ENCODE measurements at places on chromosomes 4 and X.

- no peak for DNase-seq
These were observed 37.2 kb upstream of the FAM9B start for GRCh38 chrX:9071031-9071650.

GRCh38 chr4:6446538-6447451, 25.6 kb downstream of the PPP2R2C start:
- DNase-seq: no peak

DNA sequence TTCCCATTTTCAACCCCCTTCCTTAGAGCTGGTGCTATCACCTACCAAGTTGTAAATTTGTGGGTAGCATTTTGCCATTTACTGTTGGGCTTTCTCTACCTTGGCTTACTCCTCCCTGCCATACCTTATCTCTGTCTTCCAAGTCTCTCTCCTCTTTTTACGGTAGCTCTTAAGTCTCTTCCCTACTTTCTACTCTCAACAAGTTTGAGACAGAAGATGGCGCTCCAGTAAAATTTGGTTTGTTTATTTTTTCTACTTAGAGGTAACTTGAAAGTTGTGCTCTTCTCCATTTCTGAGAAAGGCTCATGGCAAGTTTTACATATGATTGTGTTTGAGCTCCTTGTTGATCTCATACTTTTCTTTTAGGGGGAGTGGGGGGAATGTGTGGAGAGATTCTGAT, 1508.1 kb downstream of the TECRL start:
- no peak for DNase-seq

- DNase-seq: no peak
These were observed 60.7 kb upstream of the PGM2 start for GRCh38 chr4:37765741-37766140.

GRCh38 chrX:154718616-154719015, 32.3 kb downstream of the GAB3 start:
- DNase-seq: no peak

GRCh38 chr4:69748173-69748572, 12.2 kb downstream of the SULT1B1 start:
- no peak for DNase-seq

- DNase-seq: no peak
These were observed 11.3 kb upstream of the SLC9A7 start for GRCh38 chrX:46770000-46770816.

DNA sequence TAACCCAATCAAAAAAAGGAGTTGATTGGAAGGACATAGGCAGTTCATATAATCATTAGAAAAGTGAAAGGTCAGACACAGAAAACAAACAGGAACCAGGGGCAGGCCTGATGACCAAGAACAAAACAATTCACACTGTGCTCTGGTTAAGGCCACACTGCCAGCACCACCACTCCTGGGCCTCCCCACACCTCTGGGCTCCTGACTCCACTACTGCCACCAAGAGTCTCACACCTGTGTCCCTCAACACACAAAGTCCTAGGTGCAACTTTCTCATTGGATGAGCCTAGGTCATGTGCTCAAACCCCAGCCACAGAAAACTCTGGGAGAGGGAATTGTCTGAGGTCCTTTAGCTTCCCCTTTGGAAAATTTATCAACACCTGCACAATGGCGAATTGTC, 11.1 kb upstream of the FAM9C start:
- DNase-seq: no peak

GRCh38 chr4:121654738-121655137, 42.0 kb downstream of the ANXA5 start:
- no peak for DNase-seq

GRCh38 chr4:81599742-81600380, 128.2 kb upstream of the RASGEF1B start:
- DNase-seq: no peak

DNA sequence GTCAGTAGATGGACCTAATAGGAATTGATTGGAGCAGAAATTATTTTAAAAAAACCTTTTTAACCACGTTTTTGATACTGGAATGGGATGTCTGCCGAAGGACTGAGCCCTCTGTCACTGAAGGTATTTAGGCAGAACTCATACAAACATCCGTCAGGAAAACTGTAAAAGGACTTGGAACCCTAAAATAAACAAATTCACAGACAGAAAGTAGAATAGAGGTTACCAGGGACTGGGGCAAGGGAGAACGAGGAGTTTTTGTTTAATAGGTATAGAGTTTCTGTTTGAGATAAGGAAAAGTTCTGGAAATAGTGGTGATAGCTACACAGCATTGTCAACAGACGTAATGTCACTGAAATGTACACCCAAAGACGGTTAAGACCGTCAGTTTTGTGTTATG, 105.5 kb downstream of the BCOR start:
- DNase-seq: no peak

DNA sequence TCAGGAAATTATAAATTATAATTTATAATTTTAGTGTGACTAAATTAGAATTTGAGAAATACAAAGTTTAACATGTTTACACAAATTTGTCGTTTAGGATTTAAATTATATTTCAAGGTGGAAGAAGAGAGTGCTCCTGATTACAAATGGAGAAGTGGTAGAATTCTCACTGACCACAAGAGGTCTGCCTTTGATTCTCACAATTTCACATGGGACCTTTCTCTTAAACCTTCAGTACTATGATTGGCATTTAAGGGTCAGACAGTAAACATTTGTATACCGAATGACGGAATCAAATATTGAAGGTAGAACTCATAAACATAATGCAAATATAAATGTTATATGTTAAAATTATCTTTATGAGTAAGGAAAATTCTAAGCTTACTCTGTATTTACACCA, 171.7 kb downstream of the SLIT2 start:
- DNase-seq: no peak

- no peak for DNase-seq
These were observed 3.2 kb upstream of the UXT start for GRCh38 chrX:47662144-47662657.

DNA sequence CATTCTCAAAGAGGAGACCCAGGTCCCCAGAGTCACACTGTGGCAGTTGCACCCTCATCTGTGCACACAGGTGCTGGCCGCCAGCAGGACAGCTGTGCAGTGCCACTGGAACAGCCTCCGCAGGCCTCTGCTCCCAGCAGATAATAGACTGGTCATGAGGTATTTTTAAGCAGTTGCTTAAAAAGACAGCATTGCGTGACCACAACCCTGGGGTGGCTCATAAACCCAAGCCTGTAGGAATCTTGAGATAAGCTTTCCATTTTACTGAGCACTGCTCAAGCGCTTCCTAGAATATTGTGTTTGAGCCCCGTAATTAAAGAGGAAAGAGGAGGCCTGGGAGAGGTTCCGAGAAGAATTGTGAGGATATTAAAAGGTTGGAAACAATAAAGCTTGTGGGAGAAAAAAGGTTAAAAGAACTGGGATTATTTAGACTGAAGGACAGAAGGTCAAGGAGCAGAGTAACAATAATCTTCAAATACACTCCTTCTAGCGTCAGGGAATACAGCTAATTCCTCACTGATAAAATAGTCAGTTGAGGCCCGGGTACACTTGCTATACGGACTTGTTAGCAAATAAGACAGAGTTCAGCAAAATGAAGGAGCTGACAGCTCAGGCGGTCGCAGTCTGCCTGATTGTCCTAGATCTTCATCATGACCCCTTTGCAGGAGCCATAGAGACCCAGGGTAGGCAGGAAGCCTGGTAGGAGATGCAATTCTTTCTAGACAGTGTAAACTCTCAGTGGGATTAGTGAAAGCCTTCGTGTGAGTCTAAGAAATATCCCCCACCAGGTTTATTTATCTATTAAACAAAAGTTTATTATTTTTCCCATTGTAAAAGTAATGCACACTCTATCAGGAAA, 86.2 kb upstream of the KIT start:
- no peak for DNase-seq

- DNase-seq: no peak
These were observed 44.0 kb downstream of the ZNF518B start for GRCh38 chr4:10413177-10413576.

DNA sequence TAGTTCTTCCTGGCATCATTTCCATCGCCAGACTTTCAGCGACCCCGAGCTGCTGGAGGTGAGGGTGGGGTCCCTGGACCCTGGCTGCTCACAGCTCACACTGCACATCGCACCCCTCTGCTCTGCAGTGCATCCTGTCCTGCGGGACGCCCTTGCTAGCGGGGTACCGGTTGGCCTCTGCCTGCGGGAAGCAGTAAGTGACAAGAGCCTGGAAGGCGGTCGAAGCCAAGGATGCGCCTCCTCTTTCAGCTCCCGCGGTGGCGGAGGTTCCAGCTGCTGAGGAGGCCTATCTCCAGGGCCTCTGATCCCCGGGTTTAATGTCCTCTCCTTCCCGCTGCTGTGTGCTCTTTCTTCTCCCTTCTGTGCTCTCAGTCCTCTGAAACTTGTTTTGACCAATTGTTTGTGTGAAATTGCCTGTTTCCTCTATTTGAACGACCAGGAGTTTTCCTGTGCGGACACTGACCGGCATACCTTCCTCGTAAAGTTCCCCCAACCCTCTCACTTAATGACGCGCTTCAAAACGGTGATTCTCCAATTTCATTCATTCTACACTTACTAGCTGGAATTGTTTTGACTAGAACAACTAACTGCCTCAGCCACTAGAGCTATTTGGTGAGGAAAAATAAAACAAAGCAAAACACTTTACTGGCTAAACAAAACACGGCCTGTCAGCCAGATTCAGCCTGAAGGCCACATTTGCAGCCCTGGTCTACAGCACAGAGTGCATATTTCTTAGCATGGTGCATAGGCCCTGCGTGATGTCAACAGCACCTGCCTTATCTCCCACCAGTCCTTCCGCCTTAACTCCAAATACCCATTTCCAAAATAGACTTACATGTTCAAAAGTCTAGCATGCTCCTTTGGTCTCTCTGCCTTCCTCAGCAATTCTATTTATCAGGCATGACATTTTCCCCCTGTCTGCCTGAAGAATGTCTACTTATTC, 28.0 kb downstream of the MGAT4D start:
- DNase-seq: no peak

DNA sequence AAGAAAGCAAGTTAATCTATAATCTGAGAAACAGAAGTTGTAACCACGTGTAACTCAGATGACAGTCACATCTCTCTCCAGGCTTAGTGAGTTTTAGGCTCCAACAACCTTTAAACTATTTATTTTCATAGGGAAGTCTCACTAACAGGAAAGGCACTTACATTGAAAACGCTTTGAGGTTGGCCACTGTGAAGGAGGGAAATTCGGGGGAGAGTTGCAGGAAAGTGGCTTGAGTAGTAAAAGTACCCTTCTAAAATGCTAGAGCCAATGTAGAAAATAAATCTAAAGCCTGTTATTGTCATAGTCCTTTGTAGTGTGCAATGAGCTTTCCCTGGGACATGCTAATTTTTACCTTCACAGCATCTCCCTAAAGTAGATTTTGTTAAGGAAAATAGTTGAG, 995 bp upstream of the NFXL1 start:
- DNase-seq: no peak

DNA sequence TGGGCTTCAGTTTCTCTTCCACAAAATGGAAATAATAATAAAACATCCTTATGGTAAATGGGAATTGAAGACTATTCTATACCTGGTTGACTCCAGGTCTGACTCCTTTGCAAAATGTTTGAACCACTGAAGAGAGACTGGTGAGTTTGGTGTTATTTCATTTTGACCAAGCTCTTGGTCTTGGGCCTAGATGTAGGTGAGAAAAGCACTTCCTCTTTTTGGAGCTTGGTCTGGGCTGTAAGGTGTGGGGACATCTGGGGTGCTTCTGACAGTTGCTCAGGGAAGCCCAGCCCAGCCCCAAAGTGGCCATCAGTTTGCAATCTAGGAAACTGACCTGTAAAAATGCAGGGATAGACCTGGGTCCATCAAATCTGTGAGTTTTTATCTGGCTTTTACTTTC, 26.8 kb upstream of the SOD3 start:
- DNase-seq: no peak

DNA sequence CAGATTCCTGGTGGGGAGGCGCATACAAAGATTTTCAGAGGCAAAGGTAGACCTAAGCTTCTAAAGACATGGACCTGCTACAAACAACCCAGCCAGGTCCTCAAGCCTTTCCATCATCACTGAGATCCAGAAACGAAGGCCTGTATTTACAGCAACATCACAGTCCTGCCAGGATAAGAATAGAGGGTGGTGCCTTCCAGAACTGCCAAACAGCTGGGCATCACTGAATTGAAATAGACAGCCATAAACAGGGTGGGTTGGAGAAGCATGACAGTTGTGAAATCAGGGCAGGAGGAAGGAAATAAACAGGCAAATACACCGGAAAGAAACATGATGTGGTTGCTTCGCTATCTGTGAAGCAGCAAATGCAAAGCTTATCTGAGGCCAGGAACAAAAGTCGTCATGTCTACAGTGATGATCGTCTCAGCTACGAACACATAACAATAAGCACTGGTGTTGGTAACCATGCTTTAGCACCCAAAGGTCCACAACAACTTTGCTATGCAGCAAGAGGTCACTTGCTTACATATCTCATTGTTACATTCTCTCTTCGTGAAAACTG, 6.7 kb upstream of the TMEM154 start:
- DNase-seq: no peak

- no peak for DNase-seq
These were observed 15.6 kb downstream of the TLR8 start for GRCh38 chrX:12921886-12922598.

DNA sequence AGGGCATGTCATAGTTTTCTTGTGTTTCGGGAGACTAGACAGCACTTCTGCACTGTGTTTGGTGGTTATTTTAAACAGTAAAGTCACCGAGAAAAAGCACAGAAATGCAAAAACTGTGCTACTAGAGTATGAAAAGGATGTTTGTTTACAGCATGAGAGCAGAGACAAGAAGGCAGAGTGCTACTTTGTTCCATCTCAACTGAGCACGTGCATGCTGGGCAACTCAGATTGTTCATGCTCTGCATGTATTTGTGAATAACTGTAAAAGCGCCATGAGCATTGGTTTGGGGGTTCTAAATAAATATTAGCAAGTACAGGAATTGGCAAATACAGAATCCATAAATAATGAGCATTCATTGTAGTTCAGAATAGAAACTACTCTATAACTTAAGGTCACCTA, 7.4 kb downstream of the EVC start:
- DNase-seq: no peak

DNA sequence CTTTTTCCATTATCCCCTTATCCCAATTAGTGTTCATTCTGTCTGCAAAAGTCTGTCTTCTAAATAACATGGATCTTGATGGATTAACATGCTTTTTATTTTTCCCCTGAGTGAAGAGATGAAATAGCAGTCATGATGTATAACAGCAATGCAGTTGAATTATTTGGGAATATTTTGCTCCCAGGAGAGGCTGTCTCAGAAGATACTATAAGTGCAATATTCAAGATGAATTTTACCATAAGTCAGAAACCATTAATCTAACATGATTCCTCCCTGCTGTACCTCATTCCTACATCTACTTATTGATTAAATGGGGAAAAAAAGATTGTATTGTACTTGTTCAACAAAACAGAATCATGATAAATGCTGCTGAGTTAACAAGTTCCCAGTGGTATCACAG, 233.2 kb upstream of the KCNIP4 start:
- no peak for DNase-seq
